ENCODE measurements at places on chromosomes 1 and 21. TPM values are rescaled to one million over a fixed set of nuclear protein-coding genes. Genes with fewer than 3 reads are reported as not detected.

ITSN1 gene
- total RNA-seq: 30.6 TPM

ERO1B gene
- 6.4 TPM for total RNA-seq

TNFRSF25 gene
- 10.1 TPM for total RNA-seq

SERPINC1 gene
- total RNA-seq: 0.59 TPM

TSPEAR gene
- not detected for total RNA-seq

COL16A1 gene
- 3.8 TPM for total RNA-seq

MCL1 gene
- 262 TPM for total RNA-seq

LY9 gene
- total RNA-seq: not detected

NUAK2 gene
- 3.7 TPM for total RNA-seq

OR10J5 gene
- total RNA-seq: not detected

MRPL55 gene
- 72.3 TPM for total RNA-seq

DENND2D gene
- 20.0 TPM for total RNA-seq
